ENCODE measurements at places on chromosomes 5 and 9. TPM values are rescaled to one million over a fixed set of nuclear protein-coding genes. Genes with fewer than 3 reads are reported as not detected.

The FGF10 gene
- not detected for total RNA-seq

The CYLC2 gene
- not detected for total RNA-seq

The PPP1R26 gene
- 49.8 TPM for total RNA-seq

The PRRX2 gene
- total RNA-seq = 8.3 TPM

The SYNPO gene
- 3.0 TPM for total RNA-seq

The MUSK gene
- total RNA-seq = not detected

The SLC1A3 gene
- 27.2 TPM for total RNA-seq

The DNM1 gene
- total RNA-seq = 43.2 TPM

The YTHDC2 gene
- total RNA-seq = 33.9 TPM
